ENCODE measurements at places on chromosomes 2 and 18. TPM values are rescaled to one million over a fixed set of nuclear protein-coding genes. Genes with fewer than 3 reads are reported as not detected.

Gene EML6
- total RNA-seq, result 12.9 TPM

DNA sequence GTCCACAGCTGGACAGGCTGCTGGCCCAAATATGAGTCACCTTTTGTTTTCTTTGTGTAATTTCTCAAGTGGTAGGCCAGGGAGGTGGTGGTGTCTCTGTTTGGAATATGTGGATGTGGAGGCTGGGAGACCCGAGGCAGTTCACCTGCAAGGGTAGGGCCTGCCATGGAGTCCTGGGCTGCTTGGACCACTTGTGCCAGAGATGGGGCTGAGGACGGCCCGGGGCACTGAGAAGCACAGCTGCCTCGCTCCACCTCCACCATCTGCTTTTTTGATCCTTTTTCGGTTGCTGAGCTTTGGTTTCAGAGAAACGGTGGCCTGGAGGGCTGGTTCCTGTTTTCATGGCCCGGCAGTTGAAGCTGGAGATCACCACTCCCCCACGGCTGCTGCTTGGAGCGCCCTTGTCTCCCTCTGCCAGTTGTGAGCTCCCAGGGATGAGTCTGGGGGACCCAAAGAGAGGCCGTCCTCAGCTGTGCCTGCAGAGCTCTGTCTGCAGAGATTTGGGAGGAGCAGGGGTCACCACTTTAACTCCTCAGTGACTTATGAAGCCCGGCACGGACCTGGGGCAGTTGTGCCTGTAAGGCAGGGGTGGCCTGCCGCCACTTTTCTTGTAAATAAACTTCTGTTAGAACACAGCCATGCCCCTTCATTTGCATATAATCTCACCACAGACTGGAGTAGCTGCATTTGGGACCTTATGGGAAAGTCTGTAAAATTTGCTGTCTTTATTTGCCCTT, 67.6 kb upstream of the MCFD2 start:
- no peak for DNase-seq

- no peak for DNase-seq
Measured at GRCh38 chr2:206396211-206396610, 47.1 kb upstream of the ADAM23 start.

Gene UGT1A8
- not detected for total RNA-seq

DNA sequence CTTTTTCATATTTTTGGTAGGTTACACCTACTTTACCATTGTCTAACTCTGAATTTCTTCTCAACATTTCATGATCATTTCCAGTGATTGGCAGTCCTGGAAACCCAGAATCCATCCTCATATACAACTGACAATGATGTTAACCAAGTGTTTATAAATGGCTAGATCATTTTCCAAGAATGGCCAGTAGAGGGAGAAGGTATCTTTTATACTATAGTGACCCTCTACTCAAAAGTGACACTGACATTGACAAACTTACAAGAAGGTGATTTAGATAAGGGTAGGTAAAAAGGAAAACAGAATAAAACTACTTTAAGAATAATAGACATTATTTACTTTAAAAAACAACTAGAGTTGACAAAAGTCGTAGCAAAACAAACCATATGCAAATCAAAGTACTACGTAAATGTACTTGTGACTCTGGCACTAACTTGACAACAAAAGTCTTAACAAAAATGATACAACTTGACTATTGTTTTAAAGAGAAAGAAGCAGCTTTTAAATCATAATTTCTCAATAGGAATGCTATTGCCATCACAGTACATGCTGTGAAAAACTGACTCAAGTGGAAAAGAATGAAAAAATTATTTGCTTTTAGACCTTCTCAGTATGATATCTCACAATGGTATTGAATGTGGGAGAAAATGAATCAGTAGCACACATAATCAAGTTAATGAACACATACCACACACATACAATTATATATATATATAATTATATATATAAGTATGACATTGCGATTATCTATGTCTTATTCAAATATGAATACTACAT, 76.6 kb upstream of the GRB14 start:
- DNase-seq, result no peak

- no peak for DNase-seq
Measured at GRCh38 chr18:54052259-54052658, 172.2 kb downstream of the MBD2 start.

Gene MCFD2
- 52.9 TPM for total RNA-seq

Gene OTOS
- 0.94 TPM for total RNA-seq

DNA sequence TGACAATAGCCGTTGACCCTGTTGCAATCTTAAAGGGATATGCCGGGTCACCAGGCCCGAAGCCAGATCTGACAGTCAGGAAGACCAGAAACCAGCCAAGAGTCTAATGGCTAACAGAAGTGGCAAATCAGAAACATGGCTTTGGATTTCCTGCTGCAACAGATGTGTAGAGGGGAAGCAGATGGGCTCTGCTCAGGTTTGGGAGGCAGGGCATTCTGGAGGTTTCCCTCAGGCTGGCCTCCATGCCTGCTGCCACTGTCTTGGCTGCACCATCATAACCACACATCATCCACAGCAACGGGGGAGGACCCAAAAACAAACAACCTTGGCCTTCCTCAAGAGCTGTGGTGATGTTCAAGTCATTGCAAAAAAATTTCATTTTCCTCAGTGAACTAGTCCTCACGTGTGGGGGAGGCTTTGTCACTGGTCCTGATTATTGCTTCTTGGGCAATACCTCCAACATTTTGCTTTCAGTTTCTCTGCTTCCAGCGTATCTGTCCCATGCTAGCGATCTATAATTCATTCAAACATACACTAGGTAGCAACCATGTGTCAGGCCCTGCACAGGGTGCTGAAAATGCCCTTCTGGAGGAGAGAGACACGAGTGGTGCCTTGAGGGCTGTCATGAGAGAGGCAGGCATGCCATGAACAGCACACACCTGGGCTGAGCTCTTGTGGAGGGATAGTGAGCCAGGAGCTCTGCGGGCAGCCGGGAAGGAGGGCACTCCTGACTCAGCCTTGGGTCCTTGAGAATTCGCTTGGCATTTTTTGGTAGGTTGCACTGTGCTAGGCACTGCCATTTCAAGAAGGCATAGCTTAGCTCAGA, 48.2 kb upstream of the LGALSL start:
- DNase-seq, result no peak

DNA sequence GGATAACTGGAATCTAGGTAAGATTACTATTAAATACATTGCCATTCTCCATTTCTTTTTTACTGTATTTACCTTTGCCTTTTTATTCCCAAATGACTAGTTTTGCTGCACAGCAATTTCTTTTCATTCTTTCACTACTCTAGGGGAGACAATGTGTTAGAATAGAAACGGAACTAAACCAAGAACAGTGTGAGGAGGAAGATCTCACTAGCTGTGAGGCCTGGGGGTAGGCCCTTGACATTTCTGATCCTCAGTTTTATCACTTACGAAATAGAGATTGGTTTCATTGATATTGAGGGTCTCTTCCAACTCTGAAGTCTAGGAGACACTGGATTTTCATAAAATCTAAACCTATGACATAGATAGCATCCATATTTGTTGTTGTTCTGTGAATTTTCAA, 191.1 kb downstream of the IKZF2 start:
- no peak for DNase-seq

DNA sequence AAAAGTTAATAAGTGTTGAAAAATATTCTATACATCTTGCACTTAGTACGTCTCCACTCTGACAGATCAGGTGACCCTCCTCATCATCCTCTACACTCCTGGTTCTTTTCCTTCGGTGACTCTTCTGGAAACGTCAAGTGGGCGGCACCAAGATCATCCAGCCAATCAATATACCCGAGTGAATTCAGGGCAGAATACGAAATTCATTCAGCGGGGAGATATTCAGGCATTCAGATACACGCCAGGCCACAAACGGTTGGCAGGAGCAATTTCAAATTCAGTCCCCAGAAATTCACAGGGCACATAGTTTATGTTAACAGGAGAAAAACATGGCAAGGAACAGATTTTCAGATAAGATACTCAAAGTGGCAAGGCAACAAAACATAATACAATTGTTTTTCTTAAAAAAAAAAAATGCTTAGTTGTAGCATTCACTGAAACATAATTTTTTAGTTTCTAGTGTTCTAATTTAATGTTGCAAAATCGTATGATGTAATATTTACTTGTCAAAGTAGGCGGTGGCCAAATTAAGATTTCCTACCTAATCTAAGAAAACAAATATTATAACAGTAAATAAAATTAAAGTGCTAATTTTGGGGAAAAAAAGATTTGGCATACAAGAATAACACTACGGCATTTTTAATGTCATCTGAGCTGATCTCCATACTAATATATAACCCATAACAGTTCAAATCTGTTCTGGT, 4.2 kb downstream of the CLK1 start:
- DNase-seq, result no peak

DNA sequence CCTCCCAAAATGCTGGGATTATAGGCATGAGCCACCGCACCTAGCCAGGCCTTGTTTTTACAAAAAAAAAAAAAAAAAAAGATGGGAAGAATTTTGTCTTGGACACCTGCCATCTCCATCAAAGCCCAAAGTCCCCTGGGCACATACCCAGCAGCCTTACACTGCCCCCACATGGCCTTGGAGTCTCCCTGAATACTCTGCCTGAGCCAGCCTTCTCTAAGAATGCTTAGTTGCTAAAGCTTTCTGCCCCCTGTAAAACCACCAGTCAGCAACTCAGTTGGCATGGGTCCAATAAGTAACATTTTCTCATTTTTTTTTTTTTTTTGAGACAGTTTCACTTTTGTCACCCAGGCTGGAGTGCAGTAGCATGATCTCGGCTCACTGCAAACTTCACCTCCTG, 40.6 kb downstream of the SPC25 start:
- DNase-seq, result no peak

DNA sequence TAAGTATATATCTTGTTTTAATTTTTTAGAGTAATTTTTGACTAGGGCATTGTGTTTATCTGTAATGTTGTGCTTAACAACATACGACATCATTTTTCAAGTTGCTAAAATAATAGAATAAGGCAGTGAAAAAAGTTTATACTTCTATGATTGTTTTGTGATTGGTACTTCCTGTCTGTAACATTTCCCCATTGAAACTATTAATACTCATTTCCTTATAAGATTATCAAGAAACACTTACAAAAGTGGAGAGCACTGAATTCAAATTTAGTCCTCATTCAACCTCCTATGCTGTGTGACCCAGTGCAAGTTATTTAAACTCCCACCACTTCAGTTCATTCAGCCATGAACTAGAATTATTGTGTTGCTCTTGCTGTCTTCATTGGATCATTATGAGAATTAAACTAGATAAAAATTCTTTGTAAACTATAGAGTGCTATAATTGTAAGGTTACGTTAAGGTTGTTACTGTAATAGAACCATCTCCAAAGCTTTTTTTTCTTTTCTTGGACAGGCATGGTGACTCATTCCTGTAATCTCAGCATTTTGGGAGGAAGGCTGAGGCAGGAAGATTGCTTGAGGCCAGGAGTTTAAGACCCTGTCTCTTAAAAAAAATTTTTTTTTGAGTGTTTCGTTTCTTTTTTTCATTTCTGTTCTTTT, 2.8 kb downstream of the ETAA1 start:
- no peak for DNase-seq

DNA sequence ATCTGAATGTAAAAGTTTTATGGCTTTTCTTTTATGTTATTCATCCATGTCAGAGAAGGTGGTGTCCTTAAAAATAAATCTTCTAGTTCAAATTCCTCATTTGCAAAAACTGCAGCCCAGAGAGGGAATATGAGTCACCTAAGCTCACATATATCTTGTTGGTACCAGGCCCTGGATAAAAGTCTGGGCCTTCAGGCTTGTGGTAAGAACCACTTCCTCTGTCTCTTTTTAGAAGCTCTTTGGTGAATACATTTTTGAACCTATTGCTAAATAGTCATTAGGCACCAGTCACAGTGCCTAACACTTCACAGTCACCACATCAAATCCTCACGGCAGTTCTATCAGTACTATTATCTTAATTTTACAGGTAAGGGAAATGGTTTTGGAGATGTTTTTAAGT, 199.2 kb downstream of the KCNS3 start:
- no peak for DNase-seq

Gene GPC1
- total RNA-seq, result 37.3 TPM

Gene GALNT14
- total RNA-seq, result 4.7 TPM

DNA sequence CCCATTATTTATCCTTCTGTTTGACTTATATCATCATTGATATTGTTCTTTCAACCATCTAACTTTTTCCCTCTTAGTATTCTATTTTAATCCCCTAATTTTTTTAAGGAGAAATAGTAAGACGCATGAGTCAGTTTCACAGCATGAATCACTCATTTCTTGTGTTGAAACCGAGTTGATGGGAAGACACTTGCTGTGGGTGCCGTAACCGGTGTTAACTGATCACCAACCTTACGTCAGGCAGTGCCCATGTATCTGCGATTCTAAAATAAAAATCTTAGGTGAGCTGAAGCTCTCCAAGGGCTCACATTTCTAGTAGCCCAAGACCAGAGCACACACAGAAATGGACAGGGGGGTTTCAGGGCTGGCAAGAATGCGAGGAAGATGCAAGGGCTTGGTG, 348.1 kb downstream of the GALR1 start:
- DNase-seq, result no peak

DNA sequence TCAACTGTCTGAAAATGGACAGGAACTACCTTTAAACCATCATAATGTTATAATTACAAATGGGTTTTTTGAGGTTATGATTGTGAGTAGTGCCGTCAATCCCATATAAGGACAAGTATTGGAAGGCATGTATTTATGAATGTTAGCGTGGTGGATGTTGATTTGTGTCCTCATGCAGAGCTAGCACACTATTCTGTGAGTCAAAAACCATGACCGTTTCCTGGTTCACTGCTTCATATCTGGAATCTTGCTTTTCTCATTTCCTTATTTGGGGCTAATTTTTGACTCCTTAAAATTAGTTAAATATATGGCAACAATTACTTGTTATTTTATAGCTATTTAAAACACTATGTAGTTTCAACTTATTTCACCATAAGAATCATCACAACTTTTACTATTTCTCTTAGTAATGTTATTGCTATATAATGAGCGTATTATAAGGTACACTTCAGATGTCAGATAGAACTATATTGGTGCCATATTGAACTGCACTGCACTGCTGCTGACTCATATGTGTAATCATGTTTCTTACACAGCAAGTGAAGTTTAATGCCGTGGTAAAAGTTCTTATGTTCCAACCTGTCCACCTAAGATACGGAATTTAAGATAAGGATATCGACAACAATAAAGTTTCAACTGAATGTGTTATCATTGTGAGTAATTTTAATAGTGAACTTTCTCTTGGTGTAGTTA, 192.8 kb downstream of the PTGR3 start:
- DNase-seq, result no peak

- DNase-seq, result no peak
Measured at GRCh38 chr2:27771202-27771547, 344 bp upstream of the MRPL33 start.

GRCh38 chr2:198757069-198757468, 700.7 kb downstream of the SATB2 start:
- DNase-seq, result no peak

All from occipital lobe (tissue), 3 donors.